Cardiac muscle cell (in vitro differentiated cells and primary cell): ENCODE measurements at places on chromosomes 11 and 22.

DNA sequence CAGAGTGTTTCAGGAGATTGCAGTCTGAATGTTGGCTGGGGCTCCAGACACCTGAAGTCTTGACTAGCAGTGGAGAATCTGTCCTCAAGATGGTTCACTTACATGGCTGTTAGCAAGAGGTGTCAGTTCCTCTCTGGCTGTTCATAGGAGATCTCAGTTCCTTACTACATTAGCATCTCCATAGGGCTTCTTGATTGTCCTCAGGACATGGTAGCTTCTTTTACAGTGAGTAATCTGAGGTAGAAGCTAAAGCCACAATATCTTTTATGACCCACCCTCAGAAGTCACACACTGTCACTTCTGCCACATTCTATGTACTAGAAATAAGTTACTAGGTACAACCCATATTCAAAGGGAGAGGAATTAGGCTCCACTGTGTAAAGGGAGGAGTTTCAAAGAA lies 10.5 kb upstream of the PATL1 start:
- DNase-seq = no peak

DNA sequence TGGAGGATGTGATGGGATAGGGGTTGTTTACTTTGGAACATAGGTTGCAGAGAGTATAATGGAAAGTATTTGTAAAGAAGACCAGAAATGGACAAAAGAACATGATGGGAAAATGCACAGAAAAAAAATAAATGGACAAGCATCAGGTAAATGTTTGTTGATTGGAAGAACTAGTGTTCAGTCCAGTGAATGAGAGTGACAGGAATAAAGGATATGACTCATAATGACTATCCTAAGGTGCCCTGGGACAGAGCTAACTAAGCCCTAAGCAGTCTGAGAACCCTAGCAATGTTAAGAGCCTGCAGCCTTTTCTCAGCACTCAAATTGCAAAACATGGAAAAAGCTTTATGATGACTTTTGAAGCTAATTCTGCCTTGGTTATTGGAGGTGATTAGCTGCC lies 732.8 kb upstream of the ANO5 start:
- no peak for DNase-seq

DNA sequence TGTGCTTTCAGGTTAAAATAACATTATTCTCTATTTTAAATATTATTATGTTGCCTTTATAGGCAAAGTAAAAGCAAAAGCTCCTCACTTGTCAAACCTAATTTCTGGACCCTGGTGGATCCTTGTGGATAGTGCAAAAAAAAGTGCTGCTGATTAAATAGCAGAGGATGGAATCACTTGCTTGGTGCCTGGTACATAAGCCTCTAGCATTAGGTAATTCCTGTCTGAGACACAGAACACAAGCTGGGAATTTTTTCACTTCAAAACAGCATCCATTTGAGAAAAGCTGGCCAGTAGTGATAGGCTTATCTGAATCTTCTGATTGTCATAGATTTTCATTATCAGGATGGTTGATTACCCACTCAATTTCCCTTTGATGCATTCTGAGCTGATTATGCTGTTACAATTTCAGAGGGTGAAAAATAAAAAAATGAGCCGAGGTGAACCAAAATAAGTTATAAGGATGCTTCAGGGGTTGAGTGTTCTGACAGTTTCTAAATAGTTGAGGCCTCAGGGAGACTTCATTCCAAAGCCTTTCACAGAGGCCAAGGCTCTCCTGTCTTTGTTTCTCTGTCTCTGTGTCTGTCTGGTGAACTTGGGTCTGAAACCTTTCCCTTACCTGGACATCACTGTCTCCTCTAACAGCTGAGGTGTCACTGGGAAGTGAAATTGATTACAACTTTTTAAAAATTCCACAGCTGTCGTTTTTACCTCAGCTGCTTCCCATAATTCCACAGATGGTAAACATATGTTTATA lies 242.9 kb downstream of the NELL1 start:
- no peak for DNase-seq

DNA sequence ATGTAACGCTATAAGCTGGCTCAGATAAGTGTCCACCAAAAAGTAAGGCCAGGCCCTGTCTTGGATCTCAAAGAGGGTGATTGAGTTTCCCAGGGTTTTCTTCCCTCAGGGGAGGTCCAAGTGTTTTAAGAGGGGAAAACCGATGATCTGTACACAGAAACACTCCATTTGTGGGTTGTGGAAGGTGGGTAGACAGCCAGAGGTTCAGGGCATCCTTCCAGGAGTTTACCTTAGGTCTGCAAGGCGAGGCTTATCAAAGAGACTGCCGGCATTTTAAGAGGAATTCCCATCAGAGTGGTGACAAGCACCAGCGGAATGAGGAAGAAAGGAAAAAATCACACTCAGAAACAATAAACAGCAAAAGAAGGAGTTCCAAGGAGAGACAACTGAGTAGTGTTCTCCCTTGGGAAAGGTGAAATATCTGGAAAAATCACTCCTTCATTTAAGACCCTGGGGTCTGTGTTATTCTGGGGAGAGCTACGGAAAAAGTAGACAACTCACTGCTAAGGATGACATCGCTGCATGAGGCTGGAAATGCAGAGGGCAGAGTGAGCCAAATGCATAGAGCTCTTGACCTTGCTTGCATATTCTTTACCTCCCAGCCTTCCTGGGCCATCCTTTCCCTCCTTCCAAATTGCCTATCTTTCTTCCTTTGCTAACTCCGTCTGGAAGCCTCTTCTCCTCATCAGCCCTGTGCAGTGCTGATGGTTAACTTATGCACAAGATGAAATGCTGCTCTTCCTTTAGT lies 22.1 kb upstream of the MMP7 start:
- peak; percentile 10 for DNase-seq
